Left lobe of liver (tissue), 2 donors: ENCODE measurements at places on chromosomes 2 and 18.
A peak's percentile ranks its signal among the peaks of the same experiment; 100 is the strongest.

DNA sequence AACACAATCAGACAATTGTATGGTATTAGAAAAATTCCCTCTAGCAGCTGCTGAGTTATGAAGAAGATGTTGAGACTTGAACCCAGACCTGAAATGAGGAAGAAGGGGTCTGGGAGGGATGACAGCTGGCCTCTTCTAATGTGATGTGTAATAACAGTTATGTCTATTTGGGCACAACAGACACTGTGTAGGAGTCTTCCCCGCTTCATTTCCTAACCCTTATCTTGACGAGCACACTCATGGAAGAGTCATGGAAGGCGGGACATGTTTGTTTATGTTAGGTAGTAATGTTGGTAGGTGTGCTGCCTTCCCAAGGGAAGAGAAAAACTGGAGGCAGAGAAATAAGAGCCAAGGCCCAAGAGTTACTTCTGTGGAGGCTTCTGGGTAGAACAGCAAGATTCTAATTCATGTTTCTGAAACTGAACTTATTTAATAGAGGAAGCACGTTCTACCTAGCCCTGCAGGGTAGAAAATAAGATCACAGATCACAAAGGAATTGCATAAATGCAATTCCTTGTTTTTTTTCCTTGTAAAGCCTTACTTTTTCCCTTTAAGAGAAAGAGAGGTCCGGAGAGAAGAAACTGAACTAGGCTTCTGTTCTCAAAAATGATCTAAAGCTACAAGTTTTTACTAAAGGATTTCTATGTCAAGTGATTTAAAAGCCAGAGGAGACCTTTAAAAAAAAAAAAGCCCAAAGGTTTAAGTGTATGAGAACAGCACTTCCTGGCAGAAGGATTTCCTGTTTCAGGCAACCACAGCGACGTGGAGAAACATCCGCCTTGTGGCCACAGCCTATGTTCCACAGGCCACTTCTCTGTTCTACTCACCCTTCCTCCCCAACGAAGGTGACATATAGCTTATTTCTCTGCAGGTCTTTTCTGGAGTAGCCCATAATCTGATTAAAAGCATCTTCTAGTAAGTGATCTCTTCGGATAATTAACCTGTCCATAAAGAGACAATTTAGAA lies 68.5 kb upstream of the STK17B start:
- no peak for DNase-seq

DNA sequence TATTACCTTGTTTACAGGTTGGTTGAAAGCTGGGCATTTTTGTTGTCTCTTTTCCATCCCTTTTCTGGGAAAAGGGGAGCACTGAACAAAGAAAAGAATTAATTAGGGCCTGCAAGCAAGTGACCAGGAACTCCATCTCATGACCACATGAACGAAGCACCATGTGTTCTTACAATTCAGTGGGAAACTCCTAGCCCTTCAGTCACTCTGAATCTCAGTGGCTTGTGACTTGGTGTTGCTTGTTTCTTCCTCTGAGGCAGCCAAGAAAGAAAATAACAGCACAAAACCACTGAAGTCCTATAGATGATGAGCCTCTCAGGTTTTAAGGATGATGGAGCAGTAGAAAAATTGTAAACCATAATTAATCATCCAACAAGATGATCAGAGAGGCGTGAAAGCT lies 129.1 kb upstream of the CAB39 start:
- no peak for DNase-seq

- DNase-seq, result no peak
Measured at GRCh38 chr2:214107726-214108125, 303.1 kb upstream of the VWC2L start.

GRCh38 chr2:102269200-102269524 lies 42.2 kb upstream of the IL1RL1 start:
- no peak for DNase-seq

- DNase-seq, result no peak
Measured at GRCh38 chr18:10242936-10243680, 211.3 kb upstream of the APCDD1 start.

GRCh38 chr2:72103161-72103560 lies 44.5 kb downstream of the CYP26B1 start:
- DNase-seq, result peak; percentile 29

DNA sequence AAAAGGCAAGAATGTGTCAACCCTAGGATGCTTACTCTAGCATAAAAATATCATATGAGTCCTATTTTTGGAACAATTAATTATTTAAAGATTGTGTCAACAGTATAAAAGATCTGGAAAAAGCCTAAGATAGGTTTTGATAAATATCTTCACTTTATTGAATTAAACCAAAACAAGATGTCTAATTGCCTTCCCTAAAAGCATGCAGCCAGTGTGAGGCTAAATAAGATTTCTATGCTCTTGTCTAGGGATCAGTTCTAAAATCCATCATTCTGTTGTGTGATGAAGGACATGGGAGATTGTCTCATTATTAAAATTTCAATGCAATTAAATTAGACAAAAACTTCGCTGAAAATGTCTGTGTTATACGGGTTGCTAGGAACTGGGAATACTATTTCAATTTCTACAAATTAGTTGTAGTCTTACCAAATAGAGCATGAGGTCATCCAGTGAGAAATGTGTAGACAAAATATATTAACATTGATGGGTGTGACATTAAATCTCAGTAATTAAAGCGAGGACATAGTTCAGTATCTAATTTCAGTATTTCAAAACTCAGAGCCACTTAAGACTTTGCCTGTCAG lies 535.6 kb upstream of the FSIP2 start:
- no peak for DNase-seq

DNA sequence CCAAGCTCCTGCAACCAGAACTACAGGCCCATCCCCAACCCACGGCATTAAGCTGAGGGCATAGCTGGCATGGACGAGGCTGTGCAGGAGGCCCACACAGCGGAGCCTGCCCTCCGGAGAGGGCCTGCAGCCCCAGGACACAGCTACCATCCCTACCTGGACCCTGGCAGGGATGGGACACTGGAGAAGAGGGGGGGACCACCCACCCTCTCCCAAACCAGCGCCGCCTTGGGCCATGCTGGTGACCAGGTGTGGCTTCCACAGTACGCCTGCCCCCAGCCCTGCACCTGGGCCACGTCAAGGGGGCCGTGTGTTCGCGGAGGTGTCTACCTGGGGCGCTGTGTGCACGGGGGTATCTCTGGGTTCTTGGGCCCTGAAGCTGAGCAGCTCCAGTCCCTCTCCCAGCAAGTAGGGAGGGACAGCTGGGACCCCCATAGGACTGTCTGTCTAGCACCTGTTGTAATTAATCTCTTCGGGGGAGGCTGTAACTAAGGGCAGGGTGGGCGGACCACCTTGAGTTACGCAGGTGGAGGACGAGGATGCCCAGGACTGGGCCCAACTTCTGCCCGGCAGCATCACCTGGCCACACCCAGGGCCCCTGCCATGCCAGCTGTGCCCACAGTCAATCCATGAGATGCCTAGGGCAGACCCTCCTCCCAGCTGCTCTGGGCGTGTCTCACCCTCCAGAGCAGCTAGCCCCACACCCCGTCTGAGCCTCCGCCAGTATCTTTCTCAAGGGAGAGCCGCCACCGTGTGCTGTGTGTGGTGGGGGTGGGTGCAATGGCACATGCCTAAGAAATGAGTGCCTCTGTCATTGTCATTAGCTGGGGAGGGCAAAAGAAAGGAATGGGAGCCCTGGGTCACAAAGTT lies 18.3 kb downstream of the HS6ST1 start:
- no peak for DNase-seq

GRCh38 chr2:30425326-30425725 lies 21.7 kb upstream of the LCLAT1 start:
- DNase-seq, result no peak

- DNase-seq, result no peak
Measured at GRCh38 chr2:181095486-181095885, 115.1 kb downstream of the UBE2E3 start.

- peak; percentile 51 for DNase-seq
Measured at GRCh38 chr2:46939626-46940359, 24.2 kb upstream of the MCFD2 start.

- no peak for DNase-seq
Measured at GRCh38 chr2:122340246-122340645, 584.8 kb downstream of the TSN start.

DNA sequence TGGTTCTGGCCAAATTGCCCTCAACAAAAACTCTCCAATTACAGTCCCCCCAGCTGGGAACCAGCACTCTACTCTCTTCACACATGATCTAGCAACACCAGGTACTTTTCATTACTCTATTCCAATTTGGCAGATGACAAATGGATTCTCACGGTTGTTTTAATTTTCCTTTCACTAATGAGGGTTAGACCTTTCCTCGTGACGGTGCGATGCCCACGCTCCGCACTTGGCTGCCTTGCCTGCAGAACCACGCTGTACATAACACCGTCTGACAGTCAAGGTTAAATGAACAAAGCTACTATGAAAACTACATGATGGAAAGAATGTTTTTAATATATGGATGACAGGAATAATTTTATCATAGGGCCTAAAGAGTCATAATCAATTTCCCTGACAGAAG lies 141.5 kb downstream of the FBXO15 start:
- no peak for DNase-seq

DNA sequence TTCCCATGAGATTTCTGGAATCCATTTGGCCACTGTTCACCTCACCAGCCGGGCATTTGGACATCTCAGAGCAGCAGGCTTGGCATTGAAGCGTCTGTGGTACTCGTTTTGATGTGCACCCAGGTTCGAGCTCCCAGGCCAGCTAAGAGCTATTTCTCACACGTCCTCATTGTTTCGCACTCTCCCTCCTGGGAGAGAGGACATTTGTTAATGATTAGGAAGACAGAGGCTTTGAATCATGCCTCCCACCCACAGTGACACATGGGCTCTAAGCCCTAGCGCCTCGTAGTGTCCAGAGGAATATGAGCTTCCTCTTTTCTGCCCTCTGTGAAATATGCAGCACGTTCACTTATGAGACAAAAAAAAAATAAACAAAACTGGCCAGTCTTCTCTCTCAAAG lies 361.8 kb downstream of the RND3 start:
- peak; percentile 65 for DNase-seq

- no peak for DNase-seq
Measured at GRCh38 chr2:136055929-136056688, 61.8 kb downstream of the CXCR4 start.

GRCh38 chr18:43108882-43109281 lies 6.6 kb downstream of the RIT2 start:
- DNase-seq, result no peak

DNA sequence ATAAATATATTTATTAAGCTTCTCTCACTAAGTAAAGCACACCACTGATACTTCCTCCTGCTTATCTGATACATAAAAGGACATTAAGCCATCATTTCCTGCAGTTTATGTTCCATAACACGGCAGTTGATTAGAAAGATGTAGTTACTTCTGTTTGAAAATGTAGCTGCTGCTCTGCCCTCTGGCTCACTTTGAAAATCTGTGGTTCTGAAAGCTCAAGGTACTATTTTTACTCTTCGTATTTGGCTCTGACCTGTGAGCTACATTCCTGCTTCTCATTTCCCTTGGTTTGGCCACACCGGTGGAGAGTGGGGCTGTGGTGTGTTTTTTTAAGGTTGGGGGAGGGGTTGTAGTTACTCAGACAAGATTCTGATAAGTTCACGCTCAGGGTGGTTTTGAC lies 12.8 kb upstream of the TTN start:
- DNase-seq, result no peak

GRCh38 chr2:119119999-119120756 lies 38.4 kb downstream of the C1QL2 start:
- no peak for DNase-seq

- no peak for DNase-seq
Measured at GRCh38 chr2:161373942-161374341, 42.2 kb upstream of the TBR1 start.

- DNase-seq, result peak; percentile 65
Measured at GRCh38 chr18:22167091-22167470, 2.3 kb upstream of the GATA6 start.

DNA sequence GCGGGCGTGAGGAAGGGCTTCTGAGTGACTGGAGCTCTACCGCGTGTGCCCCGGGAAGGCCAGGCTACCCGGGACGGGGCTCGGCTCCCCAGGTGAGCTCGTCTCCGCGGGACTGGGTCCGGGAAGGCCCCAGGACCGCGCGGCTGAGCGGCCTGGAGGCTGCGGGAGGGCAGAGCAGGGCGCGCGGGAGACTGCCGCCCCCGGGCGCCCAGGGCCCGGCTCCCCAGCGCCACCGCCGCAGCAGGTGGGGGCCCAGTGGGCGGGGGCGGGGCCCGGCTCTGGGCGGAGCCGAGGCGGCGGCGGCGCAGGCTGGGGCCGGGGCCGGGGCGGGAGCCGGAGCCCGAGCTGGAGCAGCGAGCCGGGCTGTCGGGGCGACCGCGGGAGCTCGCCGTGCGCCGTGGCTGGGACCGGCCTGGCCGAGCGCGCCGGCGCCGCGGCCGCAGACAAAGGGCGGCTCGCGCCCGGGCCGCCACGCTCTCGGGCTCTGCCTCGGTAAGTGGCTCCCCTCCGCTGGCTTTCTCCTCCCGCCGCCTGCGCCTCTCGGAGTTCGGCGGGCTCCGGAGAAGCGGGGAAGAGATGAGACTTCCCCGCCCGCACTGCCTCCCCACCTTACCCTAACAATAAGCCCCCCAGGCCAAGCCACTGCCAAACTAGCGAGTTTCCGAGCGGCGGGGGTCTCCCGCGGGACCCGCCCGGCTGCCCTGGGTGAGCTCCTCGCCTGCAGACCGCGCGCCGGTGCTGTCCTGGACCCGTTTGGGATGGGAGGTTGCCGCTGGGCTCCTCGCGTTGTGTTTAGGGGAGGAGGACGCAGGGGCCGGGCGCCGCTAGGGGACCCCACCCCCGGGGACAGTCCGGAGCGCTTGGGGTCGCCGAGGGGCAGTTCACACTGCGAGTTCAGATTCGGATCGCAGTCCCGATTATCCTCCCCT lies at the start of gene MAPK4:
Gene MAPK4, plus strand, starts transcription at position 336 of the 929 bp plus-strand sequence. CDS start 103,872 bp downstream, outside the sequence.
- DNase-seq, result peak; percentile 74

- DNase-seq, result no peak
Measured at GRCh38 chr2:62089658-62090057, 106.3 kb upstream of the B3GNT2 start.

- DNase-seq, result no peak
Measured at GRCh38 chr2:157441072-157441454, 2.8 kb downstream of the CYTIP start.

DNA sequence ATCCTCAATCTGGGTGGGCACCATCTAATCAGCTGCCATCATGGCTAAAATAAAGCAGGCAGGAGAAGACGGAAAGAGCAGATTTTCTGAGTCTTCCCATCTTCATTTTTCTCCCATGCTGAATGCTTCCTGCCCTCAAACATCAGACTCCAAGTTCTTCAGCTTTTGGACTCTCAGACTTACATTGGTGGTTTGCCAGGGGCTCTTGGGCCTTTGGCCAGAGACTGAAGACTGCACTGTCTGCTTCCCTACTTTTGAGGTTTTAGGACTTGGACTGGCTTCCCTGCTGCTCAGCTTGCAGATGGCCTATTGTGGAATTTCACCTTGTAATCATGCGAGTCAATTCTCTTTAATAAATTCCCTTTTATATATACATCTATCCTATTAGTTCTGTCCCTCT lies 36.6 kb downstream of the DIPK1C start:
- DNase-seq, result no peak
